ENCODE measurements at places on chromosomes 12 and 14.

- no peak for DNase-seq
Observed at GRCh38 chr12:128336204-128337070, 69.5 kb downstream of the TMEM132C start.

DNA sequence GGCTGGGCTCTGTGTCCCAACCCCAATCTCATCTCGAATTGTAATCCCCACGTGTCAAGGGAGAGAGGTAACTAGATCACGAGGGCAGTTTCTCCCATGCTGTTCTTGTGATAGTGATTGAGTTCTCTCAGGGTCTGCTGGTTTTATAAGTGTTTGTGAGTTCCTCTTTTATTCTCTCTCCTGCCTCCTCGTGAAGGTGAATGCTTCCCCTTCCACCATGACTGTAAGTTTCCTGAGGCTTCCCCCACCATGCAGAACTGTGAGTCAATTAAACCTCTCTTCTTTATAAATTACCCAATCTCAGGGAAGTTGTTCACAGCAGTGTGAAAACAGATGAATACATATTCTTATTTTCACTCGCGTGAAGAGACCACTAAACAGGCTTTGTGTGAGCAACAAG is 148.2 kb downstream of the TMEM30B start:
- DNase-seq, result no peak

GRCh38 chr12:97575403-97576193 is 113.0 kb downstream of the RMST start:
- no peak for DNase-seq

DNA sequence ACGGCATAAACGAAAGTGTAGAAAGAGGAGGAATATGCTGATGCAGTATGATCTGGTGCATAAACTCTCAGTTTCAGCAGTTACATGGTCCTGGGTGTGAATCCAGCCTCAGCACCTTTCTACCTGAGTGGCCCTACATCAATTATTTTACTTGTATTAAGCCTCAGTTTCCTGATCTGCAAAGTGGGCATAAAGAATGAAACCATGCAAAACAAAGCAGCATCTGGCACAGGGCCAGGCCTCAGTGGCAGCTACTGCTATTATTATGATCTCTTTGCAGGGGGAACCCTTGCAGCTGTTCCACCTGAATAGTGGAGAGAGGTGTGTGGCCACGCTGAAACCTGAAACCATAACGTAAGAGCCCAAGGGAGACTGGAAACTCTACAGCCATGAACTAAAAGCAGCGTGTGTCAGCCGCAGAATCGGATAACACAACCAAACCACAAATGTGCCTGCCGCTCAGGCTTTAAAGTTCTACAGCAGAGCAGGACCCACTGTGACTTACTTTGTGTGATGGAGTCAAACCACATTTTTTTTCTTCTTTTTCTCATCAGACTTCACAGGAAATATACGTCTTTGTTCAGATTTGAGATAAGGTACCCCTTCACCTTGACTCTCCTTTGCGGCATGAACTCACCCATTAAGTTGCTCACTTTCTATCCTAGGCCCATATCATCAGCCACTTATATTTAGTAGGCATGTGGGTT is 29.2 kb upstream of the FOS start:
- no peak for DNase-seq
